CMK (cell line): ENCODE measurements at places on chromosomes 7 and 10.

GRCh38 chr7:11343818-11344413, 370.2 kb downstream of the PHF14 start:
- DNase-seq = peak; percentile 2

- DNase-seq = no peak
Observed at GRCh38 chr7:124390301-124390700, 357.4 kb upstream of the TMEM229A start.

GRCh38 chr7:117274951-117275350, 47.9 kb downstream of the WNT2 start:
- DNase-seq = no peak

GRCh38 chr10:34184939-34185386, 630.1 kb downstream of the PARD3 start:
- no peak for DNase-seq

DNA sequence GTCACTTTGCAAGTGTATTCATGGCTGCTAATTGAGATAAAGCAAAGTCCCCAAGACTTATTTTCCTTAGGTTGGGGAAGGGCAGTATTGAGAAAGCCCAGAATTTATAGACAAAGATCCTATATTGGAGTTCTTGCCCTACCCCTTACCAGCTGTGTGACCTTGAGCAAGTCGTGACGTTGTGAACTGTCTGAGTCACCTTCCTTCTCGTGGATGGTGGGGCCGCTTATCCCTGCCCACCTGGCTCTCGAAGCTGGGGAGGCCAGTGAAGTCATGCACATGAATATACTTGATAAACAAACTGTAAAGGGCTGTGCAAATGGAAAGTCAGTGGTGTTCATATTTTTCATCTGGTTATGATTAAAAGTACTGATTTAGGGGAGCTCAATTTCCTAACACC, 127.4 kb downstream of the TACC2 start:
- no peak for DNase-seq

- DNase-seq = no peak
Observed at GRCh38 chr7:81419731-81420130, 350.1 kb downstream of the HGF start.
